T-helper 2 cell treated with Interferon-gamma antibody and Interleukin-4, amounts not matched to agents 5 μg/mL and 100 μg/mL, for 36 hours (primary cell): ENCODE measurements at places on chromosomes 13 and 19.
A peak's percentile ranks its signal among the peaks of the same experiment; 100 is the strongest.

DNA sequence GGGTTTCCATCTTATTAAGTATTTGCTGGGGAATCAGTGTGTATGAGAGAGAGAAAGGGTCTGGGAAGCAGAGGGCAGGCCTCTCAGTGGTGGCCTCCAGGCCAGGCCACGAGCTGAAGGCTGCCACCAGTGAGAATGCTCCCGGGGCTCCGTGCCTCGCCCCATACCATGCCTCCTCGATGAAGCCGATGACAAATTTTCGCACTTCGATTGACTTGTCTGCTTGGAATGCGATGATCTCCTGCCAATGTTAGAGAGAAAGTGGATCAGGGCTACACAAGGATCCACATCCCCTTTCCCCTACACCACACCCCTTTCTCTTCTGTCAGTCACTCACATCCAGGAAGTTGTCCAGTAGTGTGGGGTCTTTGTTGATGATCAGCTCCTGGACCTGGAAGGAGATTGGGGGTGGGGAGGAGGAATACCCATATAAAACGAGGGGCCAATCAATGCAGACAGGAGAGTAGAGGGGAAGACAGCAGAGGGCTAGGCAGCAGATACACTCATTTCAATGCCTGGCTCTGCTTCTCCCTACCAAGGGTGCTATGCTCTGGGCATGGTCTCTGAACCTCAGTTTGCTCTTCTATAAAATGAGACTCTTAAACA, 10.7 kb downstream of the SYMPK start:
- DNase-seq: no peak

GRCh38 chr13:82647540-82647939, 1234.7 kb downstream of the SLITRK1 start:
- DNase-seq: no peak

DNA sequence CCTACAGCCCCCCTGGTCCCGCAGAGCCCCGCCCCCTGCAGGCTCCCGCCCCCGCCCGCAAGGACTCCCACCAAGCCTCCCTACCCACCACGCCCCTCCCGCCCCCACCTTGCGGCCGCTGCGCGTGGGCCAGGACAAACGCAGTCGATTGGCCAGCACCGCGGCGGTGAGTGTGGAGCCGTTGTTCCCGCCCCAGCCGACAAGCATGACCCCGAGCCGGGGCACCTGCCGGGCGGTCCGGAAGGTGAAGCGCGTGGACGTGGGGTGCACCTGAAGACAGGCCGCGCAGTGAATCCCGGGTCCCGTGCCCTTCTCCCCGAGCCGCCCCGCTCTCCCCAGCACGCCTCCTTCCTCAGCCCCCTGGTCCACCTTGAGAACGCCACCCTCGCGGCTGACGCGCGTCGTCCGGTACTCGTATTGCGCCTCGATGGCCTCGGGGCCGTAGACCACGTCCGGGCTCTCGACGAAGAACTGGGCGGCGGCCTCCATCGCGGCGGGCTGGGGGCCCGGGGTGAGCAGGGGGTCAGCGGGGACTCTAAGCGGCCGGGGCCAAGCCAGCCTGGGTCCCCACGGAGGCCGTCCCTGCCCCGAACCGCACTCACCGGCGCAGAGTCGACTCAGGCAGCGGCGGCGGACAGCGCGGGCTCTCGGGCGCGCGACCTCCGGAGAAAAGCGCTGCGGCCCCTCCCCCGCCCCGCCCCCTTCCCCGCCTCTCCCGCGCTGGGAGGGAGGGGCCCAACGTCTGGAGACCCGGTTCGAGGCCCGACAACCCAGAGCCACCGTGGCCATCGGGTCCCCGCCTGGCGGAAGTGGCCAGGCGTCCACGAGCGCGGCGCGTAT, at the start of gene ISYNA1:
TSS of gene ISYNA1 (minus strand) at position 643 of the 840 bp plus-strand sequence. CDS start at position 489, 154 bp downstream.
- peak; percentile 42 for DNase-seq

DNA sequence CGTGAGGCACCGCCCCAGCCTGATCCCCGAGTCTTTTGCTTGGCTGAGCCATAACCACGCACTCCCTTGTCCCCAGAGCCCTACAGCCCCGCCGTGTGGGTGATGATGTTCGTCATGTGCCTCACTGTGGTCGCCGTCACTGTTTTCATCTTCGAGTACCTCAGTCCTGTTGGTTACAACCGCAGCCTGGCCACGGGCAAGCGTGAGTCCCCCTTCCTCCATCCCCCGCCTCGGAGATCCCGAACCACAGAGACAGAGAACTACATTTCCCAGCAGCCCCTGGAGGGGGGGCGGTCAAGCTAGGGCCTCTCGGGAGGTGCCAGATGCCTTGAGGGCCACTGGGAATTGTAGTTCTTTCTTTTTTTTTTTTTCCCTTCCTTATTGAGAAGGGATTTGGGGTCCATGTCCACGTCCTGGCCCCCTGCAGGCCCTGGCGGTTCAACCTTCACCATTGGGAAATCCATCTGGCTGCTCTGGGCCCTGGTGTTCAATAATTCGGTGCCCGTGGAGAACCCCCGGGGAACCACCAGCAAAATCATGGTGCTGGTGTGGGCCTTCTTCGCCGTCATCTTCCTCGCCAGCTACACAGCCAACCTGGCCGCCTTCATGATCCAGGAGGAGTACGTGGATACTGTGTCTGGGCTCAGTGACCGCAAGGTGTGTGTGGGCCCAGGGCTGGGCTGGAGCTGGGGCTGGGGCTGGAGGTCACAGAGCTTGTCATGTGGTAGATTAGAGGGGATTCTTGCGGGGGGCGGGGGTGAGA, 25.9 kb downstream of the GRIN2D start:
- DNase-seq: peak; percentile 86

GRCh38 chr13:90910018-90910639, 437.4 kb upstream of the MIR17HG start:
- DNase-seq: no peak

DNA sequence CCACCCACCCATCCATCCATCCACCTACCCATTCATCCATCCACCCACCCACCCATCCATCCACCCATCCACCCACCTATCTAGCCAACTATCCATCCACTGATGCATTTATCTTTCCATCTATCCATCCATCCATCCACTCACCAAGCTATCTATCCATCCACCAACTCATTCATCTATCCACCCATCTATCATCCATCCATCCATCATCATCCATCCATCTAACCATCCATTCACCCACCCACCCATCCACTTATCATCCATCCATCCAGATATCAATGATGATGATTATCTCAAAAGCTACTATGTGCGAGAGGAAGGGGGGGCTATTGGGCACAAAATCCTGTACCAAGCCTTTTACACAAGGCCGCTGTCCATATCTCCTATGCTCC, 5.5 kb downstream of the YIF1B start:
- DNase-seq: no peak

DNA sequence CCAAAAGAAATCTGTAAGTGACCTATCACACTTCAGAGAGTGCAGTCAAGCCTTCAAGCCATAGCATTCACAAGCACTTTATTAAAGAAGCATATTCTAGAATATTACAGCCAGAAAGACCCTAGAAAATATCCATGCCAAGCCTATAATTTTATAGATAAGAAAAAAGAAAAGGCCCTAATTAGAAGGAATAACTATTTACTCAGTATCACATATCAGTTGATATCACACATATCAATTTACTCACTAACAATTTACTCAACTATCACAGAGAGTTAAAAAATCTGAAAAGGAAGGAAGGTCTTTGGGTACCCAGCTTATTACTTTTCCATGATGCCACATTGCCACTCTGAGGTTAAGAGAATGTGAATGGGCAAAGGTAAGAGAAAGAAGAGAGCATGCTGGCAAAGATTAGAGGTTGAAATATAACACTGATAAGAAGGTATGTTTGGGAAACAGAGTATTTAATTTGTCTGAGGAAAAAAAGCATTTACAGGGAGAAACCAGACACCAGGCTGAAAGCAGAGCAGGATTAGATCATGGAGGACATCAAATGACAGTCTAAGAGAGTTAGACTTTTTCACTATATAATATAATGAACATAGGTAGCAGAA, 186.2 kb downstream of the VWA8 start:
- no peak for DNase-seq

DNA sequence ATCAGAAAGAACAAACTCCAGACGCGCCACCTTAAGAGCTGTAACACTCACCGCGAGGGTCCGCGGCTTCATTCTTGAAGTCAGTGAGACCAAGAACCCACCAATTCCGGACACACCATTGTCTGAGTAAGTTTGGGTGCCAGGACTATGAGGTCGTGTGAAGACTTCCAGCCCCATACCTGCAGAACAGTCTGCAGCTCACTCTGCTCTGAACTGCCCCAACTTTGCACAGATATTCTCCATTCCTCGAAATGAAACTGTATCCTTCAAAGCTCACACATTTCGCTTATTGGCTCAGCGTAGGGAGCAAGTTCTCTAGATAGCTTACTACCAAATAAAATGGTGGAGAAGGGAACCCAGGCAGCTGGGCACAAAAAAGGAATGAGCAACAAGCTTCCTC, 2.6 kb upstream of the CYP4F2 start:
- DNase-seq: no peak

DNA sequence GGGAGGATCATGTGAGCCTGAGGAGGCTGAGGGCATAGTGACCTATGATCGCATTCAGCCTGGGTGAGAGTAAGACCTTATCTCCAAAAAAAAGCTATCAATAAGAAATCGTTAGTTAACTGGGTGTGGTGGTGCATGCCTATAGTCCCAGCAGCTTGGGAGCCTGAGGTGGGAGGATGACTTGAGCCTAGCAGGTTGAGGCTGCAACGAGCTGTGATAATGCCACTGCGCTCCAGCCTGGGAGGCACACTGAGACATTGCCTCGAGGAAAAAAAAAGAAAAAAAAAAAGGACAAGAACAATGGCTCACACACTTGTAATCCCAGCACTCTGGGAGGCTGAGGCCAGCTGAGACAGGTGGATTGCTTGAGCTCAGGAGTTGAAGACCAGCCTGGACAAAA, 16.2 kb downstream of the PSPC1 start:
- no peak for DNase-seq

GRCh38 chr19:9430444-9430843, 4.9 kb downstream of the ZNF266 start:
- DNase-seq: no peak

GRCh38 chr13:30618186-30618929, 638 bp downstream of the USPL1 start:
- no peak for DNase-seq

GRCh38 chr13:90428522-90429210, 918.8 kb upstream of the MIR17HG start:
- no peak for DNase-seq

- no peak for DNase-seq
These were observed 13.7 kb downstream of the ZBTB7A start for GRCh38 chr19:4052993-4053422.

GRCh38 chr19:35554076-35554475, 8.7 kb downstream of the TMEM147 start:
- DNase-seq: no peak

GRCh38 chr13:47945738-47946137, 55.3 kb downstream of the SUCLA2 start:
- DNase-seq: no peak

DNA sequence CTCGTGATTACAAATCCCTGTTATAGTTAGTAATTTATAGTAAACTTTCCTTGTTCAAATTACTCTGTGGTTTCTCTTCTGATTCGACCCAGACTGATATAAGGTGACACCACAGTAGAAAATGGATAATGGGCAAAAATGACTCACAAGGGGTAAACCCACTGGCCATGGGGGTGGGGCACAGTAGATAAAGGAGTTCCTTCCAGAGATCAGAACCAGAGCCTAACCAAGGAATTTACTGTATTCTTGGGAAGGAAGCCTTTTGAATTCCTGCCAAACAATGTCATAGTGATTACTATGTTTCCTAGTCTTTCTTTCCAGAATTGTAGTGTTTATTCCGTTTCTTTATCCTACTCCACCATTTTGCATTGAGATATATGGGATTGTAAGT, 21.9 kb downstream of the MIR17HG start:
- no peak for DNase-seq

GRCh38 chr19:4908360-4908759, 941 bp upstream of the UHRF1 start:
- no peak for DNase-seq

- no peak for DNase-seq
These were observed 8.4 kb downstream of the MKNK2 start for GRCh38 chr19:2042485-2043250.

- DNase-seq: no peak
These were observed 314.8 kb downstream of the PCDH17 start for GRCh38 chr13:57946361-57946760.

GRCh38 chr13:19962894-19963293, 4.4 kb downstream of the ZMYM2 start:
- no peak for DNase-seq

GRCh38 chr13:102399791-102400674, 1.8 kb downstream of the FGF14 start:
- no peak for DNase-seq

DNA sequence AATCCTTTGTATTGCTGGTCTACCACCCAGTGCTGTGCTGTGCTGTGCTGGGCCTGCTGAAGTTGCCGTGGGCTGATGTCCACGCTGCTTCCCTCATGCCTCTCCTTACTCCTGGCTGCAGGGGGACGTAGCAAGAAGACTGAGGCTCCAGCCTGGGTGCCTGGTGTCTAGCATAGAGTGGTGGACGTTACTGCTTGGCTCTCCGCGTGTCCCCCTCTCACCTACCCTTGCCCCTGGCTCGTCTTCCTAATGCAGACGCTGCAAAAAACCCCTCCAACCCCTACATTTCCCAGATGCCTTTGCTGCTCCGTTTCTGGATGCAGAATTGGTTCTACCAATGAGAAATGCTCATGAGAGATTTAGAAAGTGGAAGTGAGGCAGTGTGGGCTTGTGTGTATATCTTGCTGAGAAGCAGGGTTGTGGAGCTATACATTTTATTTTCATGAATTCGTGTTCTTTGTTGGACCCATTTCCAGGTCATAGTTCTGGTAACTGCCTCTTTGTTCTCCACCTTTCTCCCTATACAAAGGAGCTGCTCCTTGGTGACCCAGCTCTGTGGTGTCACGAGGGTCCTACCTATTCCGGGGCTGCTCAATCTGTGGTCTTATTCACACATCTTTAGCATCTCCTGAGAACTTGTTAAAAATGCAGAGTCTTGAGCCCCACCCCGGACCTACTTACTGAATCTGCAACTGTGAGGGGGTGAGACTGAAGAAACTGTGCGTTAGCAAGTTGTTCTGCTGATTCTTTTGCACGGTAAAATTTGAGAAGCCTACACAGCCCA, 7.9 kb upstream of the DENND1C start:
- no peak for DNase-seq

GRCh38 chr13:77359171-77359570, 32.3 kb upstream of the MYCBP2 start:
- no peak for DNase-seq

GRCh38 chr19:16265890-16266585, 58.6 kb upstream of the KLF2 start:
- DNase-seq: no peak

- DNase-seq: no peak
These were observed 304.0 kb downstream of the SPRY2 start for GRCh38 chr13:80036845-80037504.

DNA sequence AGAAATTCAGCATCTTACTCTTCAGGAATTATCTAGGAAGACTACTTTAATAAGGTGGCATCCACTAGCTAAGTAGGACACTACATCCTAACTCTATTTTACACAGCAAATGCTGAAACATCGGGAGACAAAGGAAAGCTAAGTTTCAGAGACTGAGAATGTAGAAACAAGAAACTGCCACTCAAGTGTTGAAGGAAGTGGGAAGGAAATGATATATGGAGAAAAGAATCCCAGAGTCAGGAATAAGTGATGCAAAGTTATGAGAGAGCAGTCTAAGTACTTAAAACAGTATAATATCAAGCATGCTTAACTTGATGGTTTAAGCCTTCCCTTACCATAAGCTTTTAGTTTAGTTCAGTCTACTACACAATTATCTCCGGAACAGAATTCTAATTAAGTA, 52.4 kb downstream of the RBM26 start:
- no peak for DNase-seq
